ENCODE measurements at places on chromosomes 6 and 20.

- no peak for DNase-seq
Observed at GRCh38 chr20:63087236-63087871, 80.6 kb upstream of the BHLHE23 start.

GRCh38 chr6:39558591-39559190, 166.5 kb downstream of the KIF6 start:
- no peak for DNase-seq

DNA sequence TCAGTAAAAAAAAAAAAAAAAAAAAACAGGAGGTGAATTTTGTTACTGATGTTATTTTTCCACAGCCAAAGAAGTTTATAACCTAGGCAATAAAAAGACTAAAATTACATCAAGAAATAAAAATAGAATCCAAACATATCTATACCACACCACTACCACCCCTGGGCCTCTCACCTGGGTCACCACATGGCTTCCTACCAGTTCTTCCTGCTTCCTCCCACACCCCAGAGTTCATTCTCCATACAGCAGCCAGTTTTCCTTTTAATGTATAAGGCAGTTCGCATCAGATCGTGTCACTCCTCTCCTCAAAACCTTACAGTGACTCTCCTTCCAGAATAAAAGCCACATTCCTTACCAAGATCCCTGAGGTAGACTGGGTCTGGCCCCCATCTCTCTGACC, 23.9 kb downstream of the ROS1 start:
- DNase-seq = no peak

GRCh38 chr6:127102299-127102698, 16.2 kb upstream of the RSPO3 start:
- peak; percentile 7 for DNase-seq

GRCh38 chr20:35088231-35089145, 4.1 kb downstream of the TRPC4AP start:
- DNase-seq = no peak

DNA sequence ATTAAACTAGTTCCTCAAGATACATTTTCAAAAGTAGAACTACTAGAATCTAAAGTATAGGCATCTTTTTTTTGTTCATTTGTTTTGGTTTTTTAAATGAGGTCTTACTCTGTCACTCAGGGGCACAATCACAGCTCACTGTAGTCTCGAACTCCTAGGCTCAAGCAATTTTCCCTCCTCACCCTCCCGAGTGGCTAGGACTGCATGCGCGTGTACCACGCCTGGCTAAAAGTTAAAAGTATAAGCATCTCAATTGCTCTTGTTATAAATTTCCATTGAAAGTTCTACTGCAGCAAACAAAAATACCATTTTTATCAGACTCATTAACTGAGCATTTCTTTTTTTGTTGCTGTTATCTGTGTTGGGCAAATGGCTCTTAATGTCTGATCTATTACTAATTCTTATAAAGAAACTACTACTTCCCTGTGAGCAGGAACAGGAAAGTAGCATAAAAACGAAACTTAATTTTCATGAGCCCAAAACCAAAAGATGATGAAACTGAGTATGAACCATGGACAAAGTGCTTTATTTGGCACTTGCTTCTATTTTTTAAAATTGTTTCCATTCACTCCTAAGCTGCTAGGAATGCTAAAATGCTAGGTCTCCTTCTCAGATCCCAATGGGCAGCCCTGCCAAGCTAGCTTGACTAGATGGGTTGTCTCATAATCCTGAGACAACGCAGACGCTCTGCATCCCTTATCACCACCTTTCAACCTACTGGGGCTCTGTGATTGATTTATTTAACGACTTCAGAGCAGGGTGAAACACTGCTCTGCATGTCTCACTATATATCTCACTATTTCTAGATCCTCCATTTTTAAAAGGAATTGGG, 36.9 kb downstream of the TRPC4AP start:
- peak; percentile 26 for DNase-seq

DNA sequence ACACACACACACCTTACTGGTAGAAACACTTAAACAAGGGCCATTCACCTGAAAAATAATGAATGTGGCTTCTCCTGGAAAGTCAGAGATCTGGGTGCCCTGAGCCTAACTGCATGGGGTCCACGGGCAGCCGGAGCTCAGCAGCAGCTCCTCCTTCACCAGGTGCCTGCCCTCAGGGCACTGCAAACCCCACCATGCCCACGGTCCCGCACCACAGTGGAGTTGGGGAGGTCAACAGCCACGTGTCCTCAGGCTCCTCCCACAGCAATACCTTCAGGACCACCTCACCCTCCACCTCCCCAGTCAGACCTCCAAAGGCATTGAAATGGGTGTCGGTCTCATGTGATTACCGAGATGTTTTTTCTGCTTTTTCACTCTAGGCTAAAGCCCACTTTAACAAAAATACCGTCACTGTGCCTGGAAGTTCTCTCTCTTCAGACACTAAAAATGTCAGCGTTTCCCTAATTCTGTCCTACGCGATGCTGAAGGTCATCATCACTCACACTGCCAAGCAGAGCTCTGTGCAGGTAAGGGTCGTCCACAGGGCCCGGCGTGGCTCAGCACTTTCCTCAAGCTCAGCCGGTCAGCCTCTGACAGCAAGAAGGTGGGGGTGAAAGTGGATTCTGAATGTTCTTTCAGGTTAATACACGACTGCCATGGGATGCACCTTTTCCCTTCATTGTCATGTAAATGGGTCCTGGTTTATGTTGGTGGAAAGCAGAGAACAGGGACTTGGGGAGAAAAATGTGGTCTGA, 48.9 kb downstream of the CDK5RAP1 start:
- no peak for DNase-seq

- DNase-seq = peak; percentile 2
Observed at GRCh38 chr20:7856756-7857155, 83.5 kb downstream of the HAO1 start.

DNA sequence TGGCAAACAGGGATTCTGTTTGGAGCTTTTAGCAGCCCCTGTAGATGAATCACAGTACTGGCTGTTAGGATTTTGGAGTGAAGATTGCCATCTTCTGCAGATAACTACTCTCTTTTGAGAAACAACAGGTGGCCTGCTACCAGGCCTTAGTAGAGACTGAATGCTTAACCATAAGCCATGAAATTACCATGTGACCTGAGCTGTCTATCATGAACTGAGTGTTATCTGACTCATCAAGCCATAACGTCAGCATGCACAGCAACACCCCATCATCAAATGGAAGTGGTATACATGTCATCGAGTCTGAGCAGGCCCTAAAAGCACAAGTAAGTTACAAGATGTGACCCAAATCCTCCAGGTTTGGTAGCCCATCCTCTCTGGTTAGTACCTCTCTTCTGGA, 132.6 kb downstream of the GPR63 start:
- no peak for DNase-seq

DNA sequence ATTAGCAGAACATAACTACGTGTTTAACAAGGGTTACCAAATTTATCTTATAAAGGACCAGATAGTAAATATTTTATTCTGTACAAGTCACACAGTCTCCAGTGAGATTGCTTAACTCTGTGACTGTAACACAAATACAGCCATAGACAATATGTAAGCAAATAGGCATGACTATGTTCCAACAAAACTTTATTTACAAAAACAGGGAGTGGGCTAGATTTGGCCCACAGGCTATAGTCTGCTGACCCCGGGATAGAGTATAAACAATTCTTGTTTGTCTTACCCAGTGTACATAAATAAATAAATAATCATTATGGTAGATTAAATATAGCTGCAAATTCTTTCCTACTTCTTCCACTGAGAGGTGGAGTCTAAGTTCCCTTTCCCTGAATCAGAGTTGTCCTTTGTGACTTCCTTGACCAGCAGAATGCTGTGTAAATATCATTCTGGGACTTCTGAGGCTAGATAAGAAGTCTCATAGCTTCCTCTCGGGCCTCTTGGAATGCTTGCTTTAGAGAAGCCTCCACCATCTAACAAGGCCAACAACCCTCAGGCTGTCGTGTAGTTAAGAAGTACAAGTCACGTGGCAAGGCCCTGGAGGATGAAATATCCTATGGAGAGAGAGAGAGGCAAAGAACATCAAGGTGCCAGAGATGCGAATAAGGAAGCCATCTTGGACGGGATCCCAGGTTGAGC, 59.1 kb upstream of the TMEM244 start:
- DNase-seq = no peak

DNA sequence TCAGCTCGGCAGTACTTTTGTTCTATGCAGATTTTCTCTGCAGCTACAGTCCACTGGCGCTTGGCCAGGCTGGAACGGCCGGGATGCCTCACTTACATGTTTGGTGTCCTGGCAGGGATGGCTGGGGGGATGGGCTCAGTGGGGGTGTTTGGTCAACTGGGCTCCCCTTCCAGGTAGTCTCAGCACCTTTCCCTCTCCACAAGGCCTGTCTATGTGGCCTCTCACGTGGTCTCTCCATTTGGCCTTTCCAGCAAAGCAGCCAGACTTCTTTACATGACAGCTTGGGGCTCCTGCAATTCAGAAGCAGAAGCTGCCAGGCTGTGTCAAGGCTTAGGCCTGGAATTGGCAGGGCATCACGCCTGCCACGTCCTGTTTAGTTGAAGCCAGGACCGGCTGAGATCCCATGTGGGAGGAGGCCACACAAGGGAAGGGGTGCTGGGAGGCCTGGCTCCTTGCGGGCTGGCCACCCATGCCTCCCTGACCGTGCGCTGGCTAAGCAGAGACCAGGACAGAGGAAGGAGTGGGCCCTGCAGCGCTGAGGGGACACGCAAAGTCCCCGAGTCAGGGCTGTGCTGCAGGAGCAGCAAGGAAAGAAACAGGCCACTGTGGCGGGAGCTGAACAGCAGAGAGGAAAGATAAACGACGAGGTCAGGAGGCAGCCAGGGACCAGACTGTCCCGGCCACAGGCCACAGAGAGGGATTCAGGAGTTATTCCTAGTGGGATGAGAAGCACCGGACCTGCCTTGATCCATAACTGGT, 38.9 kb downstream of the MGME1 start:
- no peak for DNase-seq

GRCh38 chr20:63775096-63775978, 35.8 kb downstream of the SLC2A4RG start:
- DNase-seq = no peak

DNA sequence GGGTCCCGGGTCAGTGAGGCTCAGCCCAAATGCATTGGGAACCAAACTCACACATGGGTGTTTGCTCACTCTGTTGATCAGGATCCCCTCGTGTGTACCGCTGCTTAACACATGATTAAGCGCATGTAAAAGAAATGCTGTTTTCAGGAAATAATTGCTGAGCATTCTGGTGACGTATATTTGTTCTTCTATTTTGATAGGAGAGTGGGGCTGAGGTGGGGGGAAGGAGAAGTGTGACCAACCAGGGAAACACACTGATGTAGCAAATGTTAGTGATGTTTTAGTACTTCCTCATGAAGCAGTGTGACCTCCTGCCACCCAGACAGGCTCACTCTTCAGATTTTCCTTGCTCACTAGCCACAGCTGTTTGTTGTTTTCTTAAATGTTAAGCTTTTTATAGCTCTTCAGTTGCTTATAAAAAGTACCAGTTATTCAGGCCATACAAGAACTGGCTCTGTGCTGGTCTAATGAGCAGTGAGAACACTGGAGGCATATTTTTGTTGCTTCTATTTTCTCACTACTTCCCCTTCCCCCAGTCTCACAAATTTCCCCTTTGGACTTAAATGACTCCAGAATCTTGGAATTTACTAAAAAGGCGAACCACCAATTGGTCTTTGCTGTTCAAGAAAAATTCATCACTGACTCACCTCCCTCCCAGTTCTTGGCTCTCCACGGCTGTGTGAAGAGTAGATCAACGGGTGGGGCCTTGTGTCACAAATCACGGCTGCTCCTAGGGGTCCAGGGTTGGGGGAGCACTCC, 79.2 kb upstream of the BACH2 start:
- DNase-seq = no peak

DNA sequence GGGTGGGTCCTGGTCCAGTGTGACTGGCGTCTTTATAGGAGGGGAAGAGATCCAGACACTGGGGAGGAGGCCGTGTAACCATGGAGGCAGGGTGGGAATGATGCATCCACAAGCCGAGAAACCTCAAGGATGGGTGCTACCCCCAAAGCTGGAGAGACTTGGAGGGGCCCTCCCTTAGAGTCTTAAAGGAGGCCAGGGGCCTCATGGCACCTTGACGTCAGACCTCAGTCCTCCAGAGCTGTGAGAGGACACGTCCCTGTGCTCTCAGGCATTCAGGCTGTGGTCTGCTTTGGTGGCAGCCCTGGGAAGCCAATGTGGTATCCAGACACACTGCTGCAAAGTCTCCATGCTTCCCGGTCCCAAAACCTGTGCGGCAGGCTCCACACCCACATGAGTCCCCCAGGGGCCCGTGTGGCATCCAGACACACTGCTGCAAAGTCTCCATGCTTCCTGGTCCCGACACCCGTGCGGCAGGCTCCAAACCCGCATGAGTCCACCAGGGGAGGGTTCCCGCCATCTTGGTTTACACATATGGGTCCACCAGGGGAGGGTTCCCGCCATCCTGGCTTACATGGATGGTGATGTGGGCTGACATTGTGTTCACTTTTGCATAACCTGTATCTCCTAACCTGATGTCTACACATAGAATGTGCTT, 278.0 kb downstream of the SMOC2 start:
- DNase-seq = no peak

DNA sequence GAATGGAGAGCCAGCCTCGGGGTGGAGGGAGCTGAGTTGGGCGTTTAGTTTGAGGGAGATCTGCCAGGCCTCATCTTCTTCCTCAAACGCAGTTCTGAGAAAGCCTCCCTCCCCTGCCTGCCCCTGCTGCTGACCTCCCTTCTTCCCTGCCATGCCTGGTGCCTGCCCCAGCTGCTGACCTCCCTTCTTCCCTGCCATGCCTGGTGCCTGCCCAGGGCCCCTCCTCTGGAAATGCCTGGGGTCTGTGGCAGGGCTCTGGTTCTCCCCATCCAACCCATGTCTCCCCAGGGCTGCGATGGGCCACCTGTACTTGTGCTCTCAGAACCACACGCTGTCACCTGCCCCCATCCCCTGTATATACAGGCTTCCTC, 114.6 kb downstream of the VEGFA start:
- peak; percentile 46 for DNase-seq

DNA sequence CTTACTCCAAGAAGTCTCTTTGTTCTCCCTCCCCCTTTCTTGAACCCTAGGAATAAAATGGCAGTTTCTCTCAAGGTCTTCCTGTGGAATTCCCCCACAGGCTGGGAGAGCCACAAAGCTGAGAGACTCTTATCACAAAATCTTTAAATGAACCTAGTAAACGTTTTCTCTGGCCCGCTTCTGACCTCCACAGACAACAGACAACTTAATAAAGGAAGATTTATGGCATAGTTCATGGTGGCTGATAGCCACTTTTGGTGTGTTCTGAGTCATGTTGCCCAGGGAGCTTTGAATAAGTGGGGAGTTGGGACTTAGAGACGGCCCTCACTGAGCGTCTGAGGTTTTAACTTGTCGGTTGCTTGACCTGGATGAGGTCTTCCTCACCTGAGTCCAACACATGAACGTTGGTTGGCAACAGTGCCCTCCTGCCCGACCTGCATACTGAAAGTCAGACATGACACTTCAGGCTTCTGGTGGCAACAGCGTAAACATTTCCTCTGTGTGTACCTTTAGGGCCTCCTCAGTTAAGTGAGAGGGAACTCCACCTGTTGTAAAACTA, 124.1 kb downstream of the FOXO3 start:
- no peak for DNase-seq

GRCh38 chr20:23282546-23282945, 68.0 kb upstream of the NXT1 start:
- no peak for DNase-seq

GRCh38 chr6:89385846-89386245, 26.2 kb downstream of the RRAGD start:
- no peak for DNase-seq
